ENCODE measurements at places on chromosomes 5 and 9. TPM values are rescaled to one million over a fixed set of nuclear protein-coding genes. Genes with fewer than 3 reads are reported as not detected.

Gene MUSK
- not detected for total RNA-seq

Gene GAPT
- not detected for total RNA-seq

Gene PCDHB11
- total RNA-seq, result not detected

Gene CCNJL
- not detected for total RNA-seq

Gene RFESD
- total RNA-seq, result 0.94 TPM

Gene HEMGN
- 0.41 TPM for total RNA-seq

DNA sequence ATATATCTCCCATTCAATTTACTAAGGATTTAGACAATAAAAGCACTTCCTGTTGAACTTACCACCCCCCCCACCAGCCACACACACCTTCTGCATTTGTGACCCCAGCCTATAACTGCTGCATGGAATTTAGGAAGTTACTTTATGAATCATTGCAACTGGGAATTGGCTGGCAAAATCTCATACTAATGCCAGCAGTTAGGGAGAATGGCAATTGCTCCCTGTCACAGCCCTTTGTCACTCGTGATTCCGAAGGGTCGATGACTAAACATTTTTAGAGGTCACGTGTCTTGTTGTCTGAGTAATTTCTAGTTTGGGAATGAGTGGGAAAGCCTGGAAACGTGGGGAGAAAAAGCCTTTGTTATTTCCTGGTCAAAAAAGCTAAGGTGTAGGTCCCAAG, 46.6 kb upstream of the PCA3 start:
- H3K36me3 ChIP-seq, result no peaks in the 10 kb centered on the region
- H3K27me3 ChIP-seq, result peaks cover 15% of the 10 kb centered on the region
- no peak for DNase-seq
- no peak overlapping the region for H3K27ac ChIP-seq

GRCh38 chr5:57298985-57299491, 125.2 kb downstream of the GPBP1 start:
- H3K27me3 ChIP-seq, result peaks cover 5% of the 10 kb centered on the region
- DNase-seq, result peak; percentile 31
- H3K36me3 ChIP-seq, result no peaks in the 10 kb centered on the region
- peak overlapping the region; percentile 57 for H3K4me3 ChIP-seq
- H3K27ac ChIP-seq, result peak overlapping the region; percentile 68

- no peak overlapping the region for H3K27ac ChIP-seq
- H3K27me3 ChIP-seq, result peaks cover 7% of the 10 kb centered on the region
- H3K4me3 ChIP-seq, result no peak overlapping the region
- no peaks in the 10 kb centered on the region for H3K36me3 ChIP-seq
Observed at GRCh38 chr5:159504857-159505304, 174.6 kb upstream of the IL12B start.

- H3K27ac ChIP-seq, result no peak overlapping the region
- DNase-seq, result no peak
- H3K4me3 ChIP-seq, result peak overlapping the region; percentile 69
- H3K27me3 ChIP-seq, result peaks cover 58% of the 10 kb centered on the region
- H3K4me1 ChIP-seq, result peaks cover 10% of the 10 kb centered on the region
Observed at GRCh38 chr5:14145435-14146334, 2.5 kb downstream of the TRIO start.

- no peak for DNase-seq
- no peaks in the 10 kb centered on the region for H3K27me3 ChIP-seq
- no peaks in the 10 kb centered on the region for H3K36me3 ChIP-seq
- no peaks in the 10 kb centered on the region for H3K4me1 ChIP-seq
- no peak overlapping the region for H3K4me3 ChIP-seq
Observed at GRCh38 chr5:83364312-83365299, 106.9 kb upstream of the VCAN start.

- H3K27me3 ChIP-seq, result peaks cover 35% of the 10 kb centered on the region
- no peak overlapping the region for H3K27ac ChIP-seq
Observed at GRCh38 chr9:127081250-127082185, 40.9 kb downstream of the ANGPTL2 start.

- DNase-seq, result no peak
- H3K36me3 ChIP-seq, result no peaks in the 10 kb centered on the region
- H3K27me3 ChIP-seq, result no peaks in the 10 kb centered on the region
- no peak overlapping the region for H3K27ac ChIP-seq
- H3K4me3 ChIP-seq, result no peak overlapping the region
Observed at GRCh38 chr5:89327608-89328007, 444.6 kb upstream of the MEF2C start.

GRCh38 chr5:159780246-159780645, 136.0 kb upstream of the ADRA1B start:
- H3K4me1 ChIP-seq, result peaks cover 50% of the 10 kb centered on the region
- no peak overlapping the region for H3K4me3 ChIP-seq
- DNase-seq, result no peak
- no peaks in the 10 kb centered on the region for H3K36me3 ChIP-seq
- peaks cover 3% of the 10 kb centered on the region for H3K27me3 ChIP-seq
- no peak overlapping the region for H3K27ac ChIP-seq

- no peaks in the 10 kb centered on the region for H3K4me1 ChIP-seq
- H3K27me3 ChIP-seq, result peaks cover 27% of the 10 kb centered on the region
- no peak overlapping the region for H3K4me3 ChIP-seq
- no peak overlapping the region for H3K27ac ChIP-seq
Observed at GRCh38 chr5:15500325-15501001, 483 bp downstream of the FBXL7 start.

DNA sequence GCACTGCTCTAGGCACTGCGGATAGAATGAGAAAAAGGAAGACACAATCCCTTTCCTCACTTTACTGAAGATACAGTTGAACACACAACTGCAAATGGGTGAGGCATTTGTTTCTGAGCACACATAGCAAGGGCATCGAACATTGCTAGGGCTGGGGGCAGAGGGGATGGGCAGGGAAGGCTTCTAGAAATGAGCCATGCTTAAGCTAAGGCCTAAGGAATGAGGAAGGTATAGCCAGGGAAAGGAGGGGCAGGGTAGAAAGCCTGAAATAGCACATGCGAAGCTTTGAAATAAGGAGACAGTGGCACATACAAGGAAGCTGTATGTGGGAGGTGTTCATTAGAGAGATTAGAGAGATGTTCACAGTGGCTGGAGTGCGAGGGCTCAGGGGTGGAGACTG, 92.7 kb downstream of the KIF4B start:
- H3K4me1 ChIP-seq, result no peaks in the 10 kb centered on the region
- no peak overlapping the region for H3K4me3 ChIP-seq

All from activated T-helper 2 cell treated with anti-CD3 and anti-CD28 coated beads, Interferon-gamma antibody, Interleukin-2, Interleukin-4, amounts not matched to agents 10 μg/mL and 5 μg/mL and 100 μg/mL, durations not matched to agents 14 hours and 24 hours and 36 hours (primary cell).